ENCODE measurements at places on chromosomes 1 and 21.

DNA sequence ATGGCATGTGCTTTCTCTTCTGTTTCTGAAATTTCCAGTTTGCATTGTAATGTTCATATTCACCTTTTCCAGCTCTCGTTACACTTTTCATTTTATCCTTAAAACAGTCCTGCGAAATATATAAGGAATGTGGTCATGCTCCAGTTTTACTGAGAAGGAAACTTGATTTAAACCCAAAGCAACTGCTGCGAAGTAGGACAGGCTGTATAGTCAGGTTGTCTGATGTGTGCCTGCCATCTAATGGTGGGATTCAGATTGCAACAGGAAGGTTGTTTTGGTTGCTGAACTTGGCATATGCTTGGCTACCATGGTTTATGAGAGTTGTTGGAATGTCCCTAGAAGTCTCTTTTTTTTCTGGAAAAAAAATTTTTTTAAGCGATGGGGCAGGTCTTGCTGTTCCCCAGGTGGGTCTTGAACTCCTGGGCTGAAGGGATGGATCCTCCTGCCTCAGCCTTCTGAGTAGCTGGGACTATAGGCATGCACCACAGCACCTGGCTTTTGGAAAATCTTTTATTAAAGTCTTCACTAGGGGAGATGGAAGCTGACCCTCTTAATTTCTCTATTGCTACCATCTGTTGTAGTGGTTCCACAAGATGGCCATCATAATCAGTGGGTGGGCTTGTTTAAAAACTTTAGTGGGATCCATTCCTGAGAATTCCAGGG lies 86.9 kb downstream of the UCK2 start:
- peak; percentile 40 for DNase-seq

DNA sequence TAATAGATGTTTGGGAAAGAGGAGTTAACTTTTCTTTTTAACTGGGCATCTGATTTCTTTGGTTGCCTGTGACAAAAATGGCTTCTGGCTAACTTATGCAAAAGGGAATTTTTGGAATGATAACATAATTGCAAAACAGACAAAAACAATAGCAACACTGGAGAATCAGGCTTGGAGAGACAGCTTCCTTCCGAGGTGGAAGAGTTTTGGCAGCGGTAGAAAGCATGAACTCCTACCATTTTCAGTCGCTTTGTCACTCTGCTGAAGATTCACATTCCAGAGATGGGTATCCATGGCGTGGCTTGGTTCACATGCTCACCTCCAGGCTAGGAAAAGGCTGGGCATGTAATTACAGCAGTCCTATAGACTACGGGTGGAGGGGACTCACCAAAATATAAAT lies 17.2 kb upstream of the FGGY start:
- DNase-seq, result no peak

DNA sequence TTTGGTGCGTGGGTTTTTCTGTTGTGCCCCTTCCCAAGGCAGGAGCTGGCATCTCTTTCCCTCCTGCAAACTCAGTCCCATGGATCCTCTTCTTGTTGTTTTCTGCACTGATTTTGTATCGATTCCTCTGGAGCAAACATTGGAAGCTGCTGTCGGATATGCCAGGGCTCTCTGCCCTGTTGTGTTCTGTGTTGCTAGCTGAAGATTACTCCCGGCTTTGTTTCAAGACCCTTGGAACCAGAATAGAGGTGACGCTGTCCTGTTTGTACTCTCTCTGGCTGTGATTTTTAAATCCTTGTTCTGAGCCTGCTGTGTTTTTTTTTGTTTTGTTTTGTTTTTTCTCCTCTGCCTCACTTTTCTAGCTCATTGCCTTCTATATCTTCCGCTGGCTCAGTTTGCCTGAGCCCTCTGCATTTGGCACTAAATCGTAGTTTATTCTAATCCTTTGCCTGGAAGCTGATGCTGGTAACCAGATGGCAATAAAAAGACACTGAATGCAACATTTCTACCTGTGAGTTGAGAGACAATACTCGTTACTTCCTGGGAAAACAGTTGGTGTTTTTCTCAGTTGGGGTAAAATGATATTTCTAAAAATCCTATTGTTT lies 67.0 kb downstream of the BACH1 start:
- no peak for DNase-seq

DNA sequence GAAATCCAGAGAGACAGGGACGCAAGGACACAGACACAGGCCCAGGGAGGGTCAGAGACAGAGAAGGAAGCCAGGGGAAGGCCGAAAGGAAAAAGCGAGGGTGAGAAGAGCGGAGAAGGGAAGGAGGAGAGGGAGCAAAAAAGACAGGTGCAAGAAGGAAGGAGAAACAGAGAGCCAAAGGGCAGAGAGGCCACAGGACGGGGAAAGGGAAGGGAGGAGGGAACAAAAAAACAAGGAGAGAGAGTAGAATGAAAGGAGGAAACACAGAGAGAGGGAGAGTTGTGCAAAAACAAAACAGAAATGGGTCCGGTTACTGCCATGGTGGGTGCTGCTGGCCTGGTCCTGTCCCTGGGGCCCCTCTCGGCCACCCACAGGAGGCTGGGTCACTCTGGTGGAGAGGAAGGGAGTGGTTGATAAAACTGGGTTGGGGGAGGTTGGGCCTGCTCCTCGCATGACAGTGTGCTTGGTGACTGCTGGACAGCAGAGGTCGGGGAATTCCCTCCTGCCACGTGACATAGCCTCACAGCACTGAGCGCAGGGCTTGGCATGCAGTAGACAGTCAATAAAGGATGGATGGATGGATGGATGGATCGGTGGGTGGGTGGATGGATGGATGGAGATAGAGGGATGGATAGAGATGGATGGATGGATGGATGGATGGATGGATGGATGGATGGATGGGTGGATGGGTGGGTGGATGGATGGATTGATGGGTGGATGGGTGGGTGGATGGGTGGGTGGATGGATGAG lies 64.8 kb downstream of the RAP1GAP start:
- peak; percentile 49 for DNase-seq

- no peak for DNase-seq
These were observed 236.9 kb downstream of the RPS6KC1 start for GRCh38 chr1:213287987-213288386.

- DNase-seq, result no peak
These were observed 27.0 kb upstream of the SMYD3 start for GRCh38 chr1:246534114-246534513.

DNA sequence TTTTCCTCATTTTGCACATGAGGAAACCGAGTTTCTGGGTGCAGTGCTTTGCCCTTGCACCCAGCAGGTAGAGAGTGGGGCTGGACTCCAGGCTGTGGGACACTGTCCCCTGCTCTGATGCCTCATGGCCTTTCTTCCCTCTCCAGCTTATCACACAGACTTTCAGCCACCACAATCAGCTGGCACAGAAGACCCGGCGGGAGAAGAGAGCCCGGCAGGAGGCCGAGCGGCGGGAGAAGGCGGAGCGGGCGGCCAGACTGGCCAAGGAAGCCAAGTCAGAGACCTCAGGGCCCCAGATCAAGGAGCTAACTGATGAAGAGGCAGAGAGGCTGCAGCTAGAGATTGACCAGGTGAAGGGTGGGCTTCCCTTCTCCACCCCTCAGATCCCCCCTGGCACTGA lies 19.0 kb downstream of the KDF1 start:
- DNase-seq, result no peak

- no peak for DNase-seq
These were observed 5.2 kb downstream of the MAP3K6 start for GRCh38 chr1:27361553-27361952.

GRCh38 chr1:24992761-24993211 lies 62.7 kb upstream of the RUNX3 start:
- DNase-seq, result no peak

GRCh38 chr1:63892632-63893395 lies 119.0 kb downstream of the ROR1 start:
- DNase-seq, result no peak

GRCh38 chr1:232690285-232690935 lies 60.5 kb upstream of the SIPA1L2 start:
- DNase-seq, result no peak

GRCh38 chr1:228370439-228370940 lies 36.1 kb downstream of the TRIM11 start:
- DNase-seq, result no peak

DNA sequence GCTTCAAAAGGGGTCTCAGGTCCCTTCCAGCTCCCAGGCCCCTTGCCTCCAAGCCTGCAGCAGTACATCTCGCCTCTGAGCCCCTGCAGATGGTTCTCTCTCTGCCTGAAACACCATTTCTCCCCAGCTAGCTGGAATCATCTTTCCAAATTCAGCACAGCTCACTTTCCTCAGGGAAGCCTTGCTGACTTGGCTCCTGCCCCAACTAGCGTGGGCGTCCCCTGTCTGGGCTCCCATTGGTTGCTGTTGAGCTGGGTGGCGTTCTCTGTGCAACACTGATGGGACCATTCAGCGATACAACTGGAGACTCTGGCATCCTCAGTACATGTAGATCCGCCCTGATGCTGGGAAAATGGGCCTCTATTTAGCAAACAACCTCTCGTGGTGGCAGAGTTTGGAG lies 141.3 kb upstream of the IGSF21 start:
- DNase-seq, result no peak

DNA sequence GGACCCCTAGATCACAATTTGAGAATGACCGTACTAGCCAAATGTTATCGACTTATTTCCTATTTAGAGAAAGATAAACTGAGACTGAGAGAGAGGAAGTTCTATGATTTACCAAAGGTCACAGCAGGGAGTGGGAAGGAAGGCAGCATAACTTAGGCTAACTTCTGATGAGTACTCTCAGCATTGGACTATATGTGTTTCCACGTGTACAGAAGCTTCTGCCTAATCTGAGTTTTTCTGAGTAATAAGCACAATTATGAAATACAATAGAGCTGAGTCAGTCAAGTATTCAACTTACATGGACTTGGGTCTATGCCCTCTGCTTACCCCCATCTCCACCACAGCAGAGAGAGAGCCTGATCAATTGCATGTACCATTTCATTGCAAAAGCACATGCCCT lies 88.1 kb upstream of the HIVEP3 start:
- no peak for DNase-seq

DNA sequence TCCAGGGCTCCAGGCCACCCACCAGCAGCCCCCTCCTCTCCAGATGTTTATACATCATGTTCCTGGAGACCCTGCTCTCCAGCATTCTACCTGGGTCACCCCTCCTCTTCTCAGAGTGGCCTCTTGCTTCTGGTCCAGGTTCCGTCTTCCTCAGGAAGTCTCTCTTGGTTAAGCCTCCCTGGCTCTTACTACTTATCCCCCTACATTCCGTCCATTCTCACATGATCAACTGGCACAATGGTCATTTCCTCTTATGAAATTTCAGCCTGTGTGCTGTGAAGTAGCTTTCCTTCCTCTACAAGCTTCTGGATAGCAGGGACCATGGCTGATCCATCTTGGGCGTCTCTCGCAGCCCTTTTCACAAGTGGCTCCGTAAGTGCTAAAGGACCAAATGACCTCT lies 33.9 kb upstream of the ATP2B4 start:
- no peak for DNase-seq

DNA sequence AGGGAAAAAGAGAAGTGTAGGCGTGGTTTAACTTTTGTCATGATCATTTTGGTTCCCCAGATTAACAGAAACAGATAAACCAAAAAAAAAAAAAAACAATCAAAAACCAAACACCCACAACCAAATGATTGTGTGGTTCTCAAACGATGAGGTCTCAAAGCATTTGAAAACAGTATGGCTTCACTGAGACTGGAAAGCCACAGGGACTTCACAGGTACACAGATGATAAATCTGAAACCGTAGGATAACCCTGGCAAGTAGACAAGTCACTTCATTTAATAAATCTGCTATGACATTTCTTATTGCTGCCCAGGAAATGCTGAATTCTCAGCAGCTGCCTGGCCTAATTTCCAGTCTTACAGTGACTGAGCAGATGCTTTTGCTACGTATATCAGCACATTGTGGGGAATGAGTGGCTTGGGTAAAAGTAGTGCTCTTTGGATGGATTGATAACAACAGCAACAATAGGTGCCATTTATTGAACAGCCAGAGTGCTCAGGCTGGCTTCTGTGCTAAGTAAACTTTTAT lies 6.1 kb downstream of the ST6GALNAC3 start:
- DNase-seq, result no peak

- DNase-seq, result no peak
These were observed 59.0 kb upstream of the FGGY start for GRCh38 chr1:59237900-59238299.

DNA sequence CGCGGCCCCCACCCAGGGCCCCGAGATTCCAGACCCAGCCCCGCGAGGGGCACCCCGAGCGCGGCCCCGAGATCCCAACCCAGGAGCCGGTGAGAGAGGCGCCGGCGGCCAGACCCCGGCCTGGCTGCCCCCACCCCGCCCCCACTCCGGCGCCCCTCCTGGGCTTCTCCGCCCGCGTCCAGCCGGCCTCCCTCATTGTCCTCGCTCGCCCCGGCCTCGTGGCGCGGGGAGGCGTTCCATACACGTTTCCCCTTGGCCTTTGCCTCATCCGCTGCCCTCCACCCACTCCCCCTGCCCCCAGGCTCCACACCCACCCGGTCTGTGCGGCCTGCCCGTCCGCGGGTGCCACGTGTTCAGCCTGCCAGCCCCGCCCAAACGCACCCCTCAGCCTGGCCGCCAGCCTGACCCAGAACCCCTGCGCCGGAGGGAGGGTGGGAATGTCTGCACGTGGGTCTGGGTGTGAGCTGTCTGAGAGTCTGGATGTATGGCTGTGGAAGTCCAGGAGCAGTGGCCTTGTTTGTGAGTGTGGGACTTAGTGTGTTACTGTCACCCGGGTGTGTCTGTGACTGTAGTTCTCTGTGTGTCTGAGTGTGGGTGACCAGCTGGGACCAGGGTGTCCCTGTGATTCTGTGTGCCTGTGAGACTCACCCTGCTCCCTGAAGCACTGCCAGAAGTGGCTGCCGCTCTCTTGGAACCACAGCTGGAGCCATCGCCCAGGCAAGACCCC lies 681 bp downstream of the B4GALT2 start:
- DNase-seq, result no peak

DNA sequence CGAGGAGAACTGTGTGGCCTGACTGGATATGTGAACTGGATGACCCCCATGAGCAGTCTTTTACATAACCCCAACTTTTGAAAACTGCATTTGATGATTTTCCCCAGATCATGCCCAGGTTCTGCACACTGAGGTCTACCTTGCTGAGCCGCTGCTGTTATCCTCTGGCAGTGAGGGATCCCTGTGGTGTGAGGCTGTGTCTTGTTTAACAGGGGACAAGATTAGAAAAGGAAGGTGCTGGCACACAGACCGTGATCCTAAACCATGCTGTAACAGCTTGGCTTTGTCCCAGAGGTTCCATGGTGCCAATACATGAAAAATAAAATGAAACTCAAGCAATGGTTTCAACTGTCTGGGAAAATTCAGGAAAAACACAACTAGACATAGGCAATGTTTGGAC lies 134.2 kb downstream of the ZZZ3 start:
- no peak for DNase-seq

DNA sequence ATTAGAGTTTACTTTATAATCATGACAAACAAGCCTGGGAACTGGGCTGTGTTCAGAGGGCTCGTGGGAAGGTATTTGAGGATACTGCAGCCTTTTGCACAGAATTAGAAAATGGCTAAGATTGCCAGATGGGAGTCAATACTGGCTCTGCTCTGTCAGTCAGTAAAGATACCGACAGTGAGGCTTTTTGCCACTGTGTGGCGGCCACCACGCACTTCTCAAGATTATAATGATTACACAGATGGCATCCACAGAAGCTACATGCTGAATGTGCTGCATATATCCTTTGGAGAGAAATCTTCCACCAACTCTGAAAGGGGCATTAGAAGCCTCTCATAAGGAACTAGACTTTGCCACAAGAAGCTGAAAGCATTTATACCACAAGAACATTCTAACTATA lies 213.4 kb upstream of the PTBP2 start:
- no peak for DNase-seq
